ENCODE measurements at places on chromosomes 5 and 9. TPM values are rescaled to one million over a fixed set of nuclear protein-coding genes. Genes with fewer than 3 reads are reported as not detected.
A peak's percentile ranks its signal among the peaks of the same experiment; 100 is the strongest.

DNA sequence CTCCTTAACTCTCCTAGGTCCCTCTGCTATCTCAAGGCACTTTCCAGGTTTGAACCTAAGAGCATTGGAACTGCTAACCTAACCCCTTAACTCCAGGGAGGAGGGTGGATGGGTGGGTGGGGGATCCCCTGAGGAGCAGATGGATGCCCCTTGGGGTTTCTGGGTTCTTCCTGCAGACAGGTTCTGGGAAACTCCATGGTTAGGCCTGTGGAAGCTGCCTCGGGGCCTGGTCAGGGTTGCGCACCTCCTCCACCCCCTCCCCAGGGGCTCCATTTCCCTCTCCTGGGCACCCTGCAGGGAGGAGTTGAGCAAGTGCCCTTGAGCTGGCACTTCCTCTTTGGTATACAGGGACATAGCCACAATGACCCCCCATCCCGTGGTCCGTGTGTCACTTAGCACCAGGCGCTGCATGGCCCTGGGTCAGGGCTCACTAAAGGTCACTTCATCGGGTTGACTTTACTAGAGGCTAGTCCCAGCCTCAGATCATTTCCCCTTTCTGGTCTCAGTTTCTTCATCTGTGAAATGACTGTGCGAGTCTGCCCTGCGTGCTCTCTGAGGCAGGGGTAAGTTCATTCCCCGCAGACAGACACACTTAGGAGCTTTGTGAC lies 16.0 kb downstream of the CXXC5 start:
- H3K27me3 ChIP-seq = no peaks in the 10 kb centered on the region
- no peak for DNase-seq
- H3K4me3 ChIP-seq = no peak overlapping the region
- no peak overlapping the region for H3K27ac ChIP-seq
- peaks cover 64% of the 10 kb centered on the region for H3K4me1 ChIP-seq

GRCh38 chr5:150328515-150328914 lies 25.8 kb upstream of the ARSI start:
- no peaks in the 10 kb centered on the region for H3K36me3 ChIP-seq
- DNase-seq = no peak
- no peak overlapping the region for H3K4me3 ChIP-seq
- H3K4me1 ChIP-seq = no peaks in the 10 kb centered on the region

- no peaks in the 10 kb centered on the region for H3K4me1 ChIP-seq
- H3K27ac ChIP-seq = no peak overlapping the region
- no peak overlapping the region for H3K4me3 ChIP-seq
- no peaks in the 10 kb centered on the region for H3K27me3 ChIP-seq
- H3K36me3 ChIP-seq = no peaks in the 10 kb centered on the region
Measured at GRCh38 chr5:113446358-113446927, 11.7 kb upstream of the TSSK1B start.

DNA sequence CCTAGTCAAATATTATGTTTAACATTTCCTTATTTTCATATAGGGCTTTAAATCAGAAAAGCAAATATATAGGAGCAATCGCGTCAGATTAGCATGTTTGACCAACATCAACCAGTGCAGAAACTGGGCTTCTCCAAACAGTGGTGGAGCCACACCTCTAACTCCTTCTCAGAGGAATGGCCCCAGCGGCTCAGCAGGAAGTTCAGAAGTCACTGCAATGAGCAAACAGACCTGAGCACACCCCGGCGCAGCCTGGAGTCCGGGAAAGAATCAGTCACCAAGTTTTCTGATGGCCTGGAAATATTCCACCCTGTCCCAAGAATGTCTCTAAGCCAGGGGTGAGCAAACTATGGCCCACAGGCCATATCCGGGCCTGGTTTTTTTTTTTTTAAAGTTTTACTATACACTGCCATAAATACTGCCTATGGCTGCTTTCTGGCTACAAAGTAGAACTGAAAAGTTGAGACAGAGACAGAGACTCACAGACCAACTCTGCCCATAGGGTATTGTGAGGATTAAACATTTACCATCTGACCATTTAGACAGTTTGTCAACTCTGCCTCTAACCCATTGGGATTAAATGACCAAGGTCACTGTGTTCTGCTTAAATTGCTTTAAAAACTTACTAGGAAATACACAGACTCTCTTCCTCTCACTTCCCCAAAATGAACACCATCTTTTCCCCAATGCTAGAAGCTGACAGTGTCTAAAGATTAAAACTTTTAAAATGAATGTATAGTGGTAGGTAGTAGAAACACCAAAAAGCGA lies 5.4 kb downstream of the GOLM1 start:
- H3K36me3 ChIP-seq = peaks cover 19% of the 10 kb centered on the region
- peak overlapping the region; percentile 90 for H3K27ac ChIP-seq
- no peaks in the 10 kb centered on the region for H3K27me3 ChIP-seq
- peak overlapping the region; percentile 61 for H3K4me3 ChIP-seq
- DNase-seq = peak; percentile 77

DNA sequence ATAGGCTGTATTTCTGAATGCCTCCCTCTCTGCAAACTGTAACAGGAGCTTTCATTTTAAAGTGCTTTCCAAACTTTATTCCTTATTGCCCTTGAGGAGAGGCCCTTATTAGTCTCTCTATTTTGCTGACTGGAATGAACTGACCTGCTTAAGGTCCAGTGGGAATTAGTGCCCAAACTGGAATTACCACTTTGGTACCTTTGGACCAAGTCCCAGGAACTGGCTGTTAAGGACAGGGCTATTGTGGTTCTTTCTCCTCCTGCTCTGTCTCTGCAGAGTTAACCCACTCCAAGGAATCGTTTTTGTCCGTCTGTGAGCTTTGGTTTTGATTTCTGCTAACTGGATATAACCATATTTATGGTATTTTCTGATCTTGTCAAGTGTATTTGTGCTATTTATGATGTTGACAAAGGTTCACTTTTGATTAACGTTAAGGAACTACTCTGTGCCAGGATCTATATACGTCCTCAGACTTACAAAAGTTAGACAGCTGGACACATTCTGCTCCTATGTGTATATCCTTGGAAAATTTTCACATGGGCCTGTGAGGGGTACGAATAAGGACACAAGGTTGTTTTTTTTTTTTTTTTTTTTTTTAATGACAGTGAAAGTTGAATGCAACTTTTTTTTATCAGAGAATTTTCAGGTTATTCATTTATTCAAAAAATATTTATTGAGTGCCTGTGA lies 189.1 kb upstream of the ANKRD55 start:
- peaks cover 11% of the 10 kb centered on the region for H3K36me3 ChIP-seq
- peak overlapping the region; percentile 41 for H3K4me3 ChIP-seq
- DNase-seq = peak; percentile 71
- peaks cover 25% of the 10 kb centered on the region for H3K4me1 ChIP-seq

GRCh38 chr9:116928289-116928688 lies 241.2 kb downstream of the TRIM32 start:
- H3K4me3 ChIP-seq = no peak overlapping the region
- no peaks in the 10 kb centered on the region for H3K4me1 ChIP-seq
- H3K36me3 ChIP-seq = no peaks in the 10 kb centered on the region
- no peak overlapping the region for H3K27ac ChIP-seq
- DNase-seq = no peak
- peaks cover 38% of the 10 kb centered on the region for H3K27me3 ChIP-seq

DNA sequence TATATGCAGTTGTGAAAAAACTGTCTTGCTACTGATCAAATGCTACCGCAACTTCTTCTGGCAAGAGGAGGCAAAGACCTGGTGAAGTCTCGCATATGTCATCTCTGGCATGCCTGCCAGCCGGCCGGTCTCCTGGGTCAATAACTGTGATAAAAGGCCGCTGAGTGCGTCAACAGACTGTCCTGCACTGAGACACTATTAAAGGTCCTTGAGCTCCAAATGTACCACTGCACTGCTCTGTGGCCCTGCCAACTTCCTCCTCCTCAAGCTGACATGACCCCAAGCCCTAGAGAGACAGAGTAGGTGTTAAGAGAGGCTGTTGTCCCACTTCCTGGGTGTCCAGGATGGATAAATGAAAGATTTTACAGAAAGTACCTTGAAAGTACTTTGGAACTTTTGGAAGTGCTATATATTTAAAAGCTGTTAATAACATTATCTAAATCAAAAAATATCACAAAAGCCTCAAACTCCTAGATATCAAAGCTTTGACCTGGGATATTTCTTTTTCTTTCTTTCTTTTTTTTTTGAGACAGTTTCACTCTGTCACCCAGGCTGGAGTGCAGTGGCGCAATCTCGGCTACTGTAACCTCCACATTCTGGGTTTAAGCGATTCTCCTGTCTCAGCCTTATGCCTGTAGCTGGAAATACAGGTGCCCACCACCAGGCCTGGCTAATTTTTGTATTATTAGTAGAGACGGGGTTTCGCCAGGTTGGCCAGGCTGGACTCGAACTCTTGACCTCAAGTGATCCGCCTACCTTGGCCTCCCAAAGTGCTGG lies 31.5 kb downstream of the RAPGEF1 start:
- H3K36me3 ChIP-seq = no peaks in the 10 kb centered on the region
- H3K27ac ChIP-seq = no peak overlapping the region
- peaks cover 30% of the 10 kb centered on the region for H3K4me1 ChIP-seq
- no peak for DNase-seq

- H3K4me3 ChIP-seq = no peak overlapping the region
- H3K4me1 ChIP-seq = no peaks in the 10 kb centered on the region
- H3K36me3 ChIP-seq = no peaks in the 10 kb centered on the region
- H3K27ac ChIP-seq = no peak overlapping the region
- no peak for DNase-seq
- no peaks in the 10 kb centered on the region for H3K27me3 ChIP-seq
Measured at GRCh38 chr5:91042936-91043255, 340.2 kb downstream of the ARRDC3 start.

- no peak for DNase-seq
- H3K4me3 ChIP-seq = no peak overlapping the region
- H3K36me3 ChIP-seq = peaks cover 3% of the 10 kb centered on the region
- H3K4me1 ChIP-seq = no peaks in the 10 kb centered on the region
Measured at GRCh38 chr5:39905356-39905755, 480.6 kb upstream of the DAB2 start.

DNA sequence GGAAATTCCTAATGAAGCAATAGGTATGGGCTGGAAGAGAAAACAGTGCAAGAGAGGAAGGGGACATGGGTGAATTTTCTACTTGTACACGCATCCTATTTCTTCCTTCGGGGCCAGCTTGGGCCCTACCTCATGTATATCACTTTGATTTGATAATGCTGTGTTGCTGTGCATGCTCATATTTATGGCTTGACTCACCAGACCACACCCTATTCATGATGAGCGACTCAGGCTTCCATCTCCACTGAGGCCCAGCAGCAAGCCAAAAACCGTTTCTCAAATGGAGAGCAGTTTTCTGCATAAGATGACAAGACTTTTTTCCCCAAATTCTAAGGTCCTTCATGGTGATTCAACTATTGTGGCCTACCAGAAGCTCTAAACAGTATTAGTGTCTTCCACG lies 2039.1 kb upstream of the CDH9 start:
- no peaks in the 10 kb centered on the region for H3K27me3 ChIP-seq
- H3K4me3 ChIP-seq = no peak overlapping the region
- H3K36me3 ChIP-seq = no peaks in the 10 kb centered on the region
- DNase-seq = no peak
- H3K27ac ChIP-seq = no peak overlapping the region

GDF9 gene
- total RNA-seq = 0.94 TPM

OTP gene
- not detected for total RNA-seq

ENTPD8 gene
- total RNA-seq = 1.6 TPM

SLC6A7 gene
- total RNA-seq = not detected

BTNL9 gene
- total RNA-seq = 5.0 TPM
